ENCODE measurements at places on chromosomes 11 and 22.

- DNase-seq, result peak; percentile 20
Measured at GRCh38 chr11:119266517-119267255, 50.2 kb downstream of the MCAM start.

DNA sequence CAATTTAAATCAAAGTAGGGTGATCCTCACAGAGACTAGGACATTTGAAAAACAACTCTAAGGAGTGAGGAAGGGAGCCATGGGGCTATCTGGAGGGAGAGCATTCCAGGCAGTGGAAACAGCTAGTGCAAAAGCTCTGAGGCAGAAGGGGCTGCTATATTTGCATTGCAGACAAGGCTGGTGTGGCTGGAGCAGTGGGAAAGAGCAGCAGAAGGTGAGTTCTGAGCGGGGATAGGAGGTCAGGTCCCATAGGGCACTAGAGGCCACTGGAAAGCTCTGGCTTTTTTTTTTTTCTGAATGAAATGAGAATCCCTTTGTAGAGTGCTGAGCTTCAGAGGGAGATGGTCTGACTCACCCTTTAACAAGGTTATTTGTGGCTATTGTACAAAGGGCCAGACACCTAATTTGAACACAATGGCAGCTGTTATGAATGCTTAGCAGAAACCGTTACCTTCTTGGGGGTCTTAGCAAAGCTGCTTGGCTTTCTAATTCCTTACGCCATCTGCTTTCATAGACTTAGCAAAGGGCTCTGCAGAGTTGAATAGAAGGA is 291.6 kb downstream of the BUD13 start:
- DNase-seq, result no peak

DNA sequence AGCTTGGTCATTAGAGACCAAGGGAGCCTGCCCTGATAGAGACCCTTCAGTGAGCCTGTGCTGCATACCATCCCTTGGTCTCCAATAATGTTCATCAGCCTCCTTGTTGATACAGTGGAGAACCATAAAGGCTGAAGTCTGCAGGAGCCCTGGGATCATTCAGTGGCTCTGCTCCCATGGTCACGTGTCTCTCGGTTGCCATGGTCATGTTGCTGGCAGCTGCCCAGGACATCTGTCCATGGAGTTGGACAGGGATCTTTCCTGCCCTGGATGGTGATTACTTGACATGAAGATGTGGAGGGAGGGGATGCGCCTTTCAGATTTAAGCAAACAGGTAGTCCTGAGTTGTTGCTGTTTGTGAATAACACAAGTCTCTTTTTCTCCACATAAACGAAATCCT is 38.2 kb downstream of the CYB5R2 start:
- DNase-seq, result no peak

DNA sequence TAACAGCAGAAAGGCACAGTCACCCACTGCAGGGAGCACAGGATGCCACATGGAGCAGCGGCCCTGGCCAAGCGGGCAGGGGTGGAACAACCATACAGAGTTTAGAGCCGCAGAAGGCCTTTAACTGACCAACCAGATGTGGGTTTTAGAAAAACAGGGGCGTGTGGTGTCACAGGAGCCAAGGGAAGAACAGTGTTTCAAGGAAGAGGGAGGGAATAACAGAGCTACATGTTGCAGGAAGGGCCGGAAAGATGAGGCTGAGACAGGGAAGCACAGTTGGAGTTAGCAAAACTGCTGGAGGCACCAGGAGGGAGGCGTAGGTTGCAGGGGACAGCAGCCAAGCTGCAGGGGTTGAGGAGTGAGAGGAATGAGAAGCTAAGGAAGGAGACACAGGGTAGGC is 7.8 kb upstream of the NAA40 start:
- no peak for DNase-seq

GRCh38 chr11:103673773-103674172 is 362.7 kb upstream of the DDI1 start:
- no peak for DNase-seq

GRCh38 chr11:112997857-112998466 is 36.7 kb downstream of the NCAM1 start:
- no peak for DNase-seq

DNA sequence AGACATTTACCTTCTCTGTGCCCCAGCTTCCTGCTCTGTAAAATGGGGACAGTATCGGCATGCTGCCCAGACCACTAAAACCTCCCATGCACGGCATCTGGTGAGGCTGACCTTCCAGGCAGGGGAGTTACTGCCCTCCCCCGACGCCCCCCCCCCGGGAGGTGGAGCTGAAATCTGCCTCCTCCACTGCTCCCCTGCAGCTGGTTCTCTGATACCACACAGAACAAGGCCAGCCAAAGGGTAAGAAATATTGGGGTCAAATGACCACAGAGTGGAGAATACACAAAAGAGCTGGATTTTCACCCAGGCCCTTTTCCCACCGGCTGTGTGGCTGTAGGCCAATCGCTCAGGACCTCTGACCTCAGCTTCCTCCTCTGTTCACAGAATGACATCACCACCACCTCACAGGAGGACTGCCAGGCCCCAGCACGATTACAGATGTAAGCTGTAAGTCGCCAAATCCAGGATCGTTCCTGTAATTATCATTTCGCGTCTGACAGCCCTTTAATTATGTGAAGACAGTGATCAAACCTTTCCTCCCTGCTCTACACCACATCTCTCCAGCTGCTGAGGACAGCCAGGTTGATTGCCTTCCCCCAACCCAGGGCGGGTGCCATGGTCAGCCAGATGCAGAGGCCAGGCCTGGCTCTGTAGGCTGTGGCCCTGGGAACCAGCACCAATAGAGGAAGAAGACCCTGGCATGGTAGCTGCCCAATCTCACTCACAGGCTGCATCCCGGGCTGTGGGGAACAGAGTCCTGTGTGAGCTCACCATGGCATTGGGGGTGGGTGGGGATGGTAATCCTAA is 35.7 kb upstream of the KLHL35 start:
- no peak for DNase-seq

DNA sequence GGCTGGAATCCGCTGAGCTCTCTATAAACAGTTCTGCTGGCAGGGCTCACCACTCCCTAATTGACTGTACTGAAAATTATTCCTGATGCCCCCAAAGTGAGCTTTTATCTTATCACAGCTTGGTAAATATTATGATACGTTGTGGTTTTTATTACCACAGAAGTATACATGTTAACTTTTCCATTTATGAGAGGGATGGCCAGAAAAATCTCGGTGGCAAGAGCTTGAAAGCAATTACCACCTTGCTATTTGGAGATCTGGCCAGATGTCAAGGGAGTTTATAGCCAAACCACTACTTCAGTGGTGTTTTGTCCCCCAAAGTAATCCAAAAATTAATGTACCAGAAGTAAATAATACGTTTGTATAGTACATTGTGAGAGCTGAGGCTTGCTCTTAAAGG is 75.4 kb upstream of the RCN1 start:
- no peak for DNase-seq

GRCh38 chr11:28547321-28547741 is 439.1 kb downstream of the METTL15 start:
- no peak for DNase-seq

- no peak for DNase-seq
Measured at GRCh38 chr22:39106326-39106725, 9.3 kb downstream of the APOBEC3H start.

- DNase-seq, result no peak
Measured at GRCh38 chr22:28116219-28116673, 197.2 kb upstream of the PITPNB start.

DNA sequence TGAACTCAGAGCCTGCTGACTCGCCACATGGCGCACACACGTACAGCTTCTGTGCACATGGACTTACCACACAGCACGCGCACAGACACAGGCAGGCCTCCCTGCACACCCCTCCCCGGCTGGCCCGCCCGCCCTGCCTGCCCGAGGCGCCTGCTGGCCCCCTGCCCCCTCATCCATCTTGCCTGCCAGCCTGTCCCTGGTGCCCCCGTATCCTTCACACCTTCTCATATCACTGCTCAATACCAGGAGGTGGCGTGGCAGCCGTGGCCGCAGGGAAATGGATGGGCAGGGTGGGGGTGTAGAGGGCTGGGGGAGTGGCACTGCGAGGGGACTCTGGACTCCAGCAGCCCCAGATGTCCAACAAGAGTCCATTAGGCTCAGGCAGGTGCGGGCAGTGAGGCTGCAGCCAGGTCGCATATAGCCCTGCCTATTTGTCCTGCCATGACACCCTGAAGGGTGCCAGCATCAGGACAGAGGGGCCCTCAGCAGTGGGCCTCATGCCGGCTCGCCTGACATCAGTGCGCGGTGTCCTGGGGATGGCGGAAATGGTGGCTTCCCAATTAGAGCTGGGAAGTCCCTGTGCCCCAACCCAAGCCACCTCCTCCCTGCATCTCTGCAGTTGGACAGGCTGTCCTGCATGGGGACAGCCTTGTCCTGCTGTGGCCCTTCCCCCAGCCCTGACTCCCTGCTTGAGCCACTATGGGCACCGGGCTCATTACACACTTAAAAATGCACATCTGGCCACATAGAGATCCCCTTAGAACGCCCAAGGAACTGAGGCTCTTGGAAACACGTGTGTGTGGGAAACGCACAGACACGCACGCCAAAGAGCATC is 2.0 kb upstream of the TBX10 start:
- DNase-seq, result no peak

Measured in T-helper 1 cell (primary cell).